H1 (cell line): ENCODE measurements at places on chromosomes 12 and 14.

GRCh38 chr14:70782361-70782760 is 27.0 kb downstream of the MAP3K9 start:
- DNase-seq = no peak

- DNase-seq = no peak
Measured at GRCh38 chr14:38044710-38045109, 163.0 kb upstream of the SSTR1 start.

GRCh38 chr14:68266998-68267397 is 447.4 kb downstream of the RAD51B start:
- DNase-seq = no peak

DNA sequence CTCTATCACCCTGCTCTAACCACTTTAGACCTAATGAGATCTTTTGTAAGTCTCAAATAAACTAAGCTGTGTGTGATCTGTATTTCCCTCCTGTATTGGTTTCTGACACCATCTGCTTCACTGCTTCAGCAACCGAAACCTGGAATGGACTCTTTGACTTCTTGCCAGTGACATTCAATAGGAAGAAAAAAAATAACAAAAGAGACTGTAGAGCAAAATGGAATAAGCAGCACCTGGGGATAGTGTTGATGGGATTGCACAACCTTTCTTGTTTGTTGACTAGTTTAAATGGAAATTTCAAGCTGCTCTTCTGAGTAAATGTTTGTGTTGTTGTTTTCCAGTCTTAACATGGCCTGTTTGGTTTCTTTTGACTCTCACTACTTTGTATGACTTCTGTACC is 888.6 kb upstream of the SEL1L start:
- DNase-seq = no peak

- DNase-seq = no peak
Measured at GRCh38 chr14:61451891-61452400, 130.6 kb downstream of the PRKCH start.

- DNase-seq = no peak
Measured at GRCh38 chr12:5713599-5714081, 231.4 kb downstream of the ANO2 start.

- no peak for DNase-seq
Measured at GRCh38 chr14:54182419-54183045, 214.3 kb upstream of the CDKN3 start.

GRCh38 chr12:65325183-65325582 is 46.7 kb downstream of the MSRB3 start:
- DNase-seq = no peak

DNA sequence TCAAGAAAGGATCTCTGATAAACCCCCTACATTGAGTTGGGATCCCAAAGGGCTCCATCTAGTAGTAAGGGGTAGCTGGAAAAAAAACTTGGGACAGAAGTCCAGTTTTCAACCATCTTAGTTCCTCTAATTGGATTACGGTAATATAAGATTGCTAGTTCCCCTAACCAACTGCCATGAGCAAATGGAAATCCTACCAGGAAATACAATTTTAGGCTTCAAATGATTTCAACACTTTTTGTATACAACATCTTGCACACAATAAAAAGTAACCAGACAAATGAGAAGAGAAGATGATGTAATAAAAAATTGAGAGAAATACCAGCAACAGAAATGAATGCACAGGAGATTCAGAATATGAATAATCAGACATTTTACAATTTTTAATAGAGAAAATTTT is 73.0 kb downstream of the TSHR start:
- no peak for DNase-seq

GRCh38 chr12:104463368-104463767 is 6.6 kb downstream of the CHST11 start:
- no peak for DNase-seq

- no peak for DNase-seq
Measured at GRCh38 chr12:26224657-26225056, 29.3 kb downstream of the SSPN start.

GRCh38 chr12:40793471-40793870 is 101.2 kb downstream of the CNTN1 start:
- no peak for DNase-seq

DNA sequence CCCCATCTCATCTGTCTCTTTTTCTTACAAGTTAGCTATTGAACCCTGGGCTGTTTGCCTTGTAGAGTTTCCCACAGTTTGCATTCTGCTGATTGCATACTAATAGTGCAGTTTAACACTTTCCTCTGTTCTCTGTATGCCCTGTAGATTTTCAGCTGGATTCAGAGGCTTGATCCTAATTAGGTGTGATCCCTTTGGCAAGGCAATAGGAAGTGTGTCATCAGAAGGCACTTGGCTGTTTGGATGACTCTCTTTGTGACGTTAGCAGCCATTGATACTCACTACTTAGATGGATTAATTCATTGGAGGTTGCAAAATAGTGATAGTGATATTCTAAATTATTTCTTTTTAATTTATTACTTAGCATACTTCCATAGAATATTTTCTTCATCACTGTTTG is 33.6 kb downstream of the FUT8 start:
- DNase-seq = no peak

DNA sequence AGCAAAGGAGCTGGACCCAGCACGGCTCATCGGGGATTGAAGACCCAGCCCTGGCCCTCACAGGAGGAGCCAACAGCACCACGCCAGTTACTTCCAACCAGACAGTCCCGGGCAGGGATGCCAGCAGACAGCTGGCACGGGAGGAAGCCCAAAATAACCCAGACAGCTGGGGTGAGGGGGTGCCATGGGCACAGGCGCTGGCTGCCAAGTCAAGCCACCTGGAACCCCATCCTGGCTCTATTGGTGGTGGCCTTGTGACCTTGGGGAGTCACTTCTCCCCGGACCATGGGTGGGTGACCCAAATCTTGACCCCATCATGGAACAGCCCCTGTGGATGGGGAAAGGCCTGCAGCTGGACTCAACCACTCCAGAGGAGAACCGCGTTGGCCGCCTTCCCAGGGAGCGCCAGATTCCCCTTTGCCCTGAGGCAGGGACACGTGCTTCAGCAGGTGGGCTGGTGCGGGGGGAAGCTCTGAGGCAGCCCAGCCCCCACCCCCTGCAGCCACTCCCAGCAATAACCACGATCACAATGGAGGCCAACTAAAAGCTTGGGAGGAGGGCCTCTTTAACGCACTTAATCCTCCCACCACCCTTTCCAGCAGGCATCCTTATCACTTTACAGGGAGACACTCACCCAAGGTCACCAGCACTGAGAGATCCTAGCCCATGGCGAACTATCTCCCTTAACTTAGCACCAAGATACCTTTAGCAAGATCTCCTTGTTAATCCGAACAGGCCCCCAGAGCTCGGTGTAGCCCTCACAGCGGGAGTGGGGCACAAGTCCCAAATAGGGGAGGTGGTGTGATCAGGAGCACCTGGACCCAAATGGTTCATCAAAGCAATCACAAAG is 4.7 kb upstream of the RHOF start:
- DNase-seq = no peak

DNA sequence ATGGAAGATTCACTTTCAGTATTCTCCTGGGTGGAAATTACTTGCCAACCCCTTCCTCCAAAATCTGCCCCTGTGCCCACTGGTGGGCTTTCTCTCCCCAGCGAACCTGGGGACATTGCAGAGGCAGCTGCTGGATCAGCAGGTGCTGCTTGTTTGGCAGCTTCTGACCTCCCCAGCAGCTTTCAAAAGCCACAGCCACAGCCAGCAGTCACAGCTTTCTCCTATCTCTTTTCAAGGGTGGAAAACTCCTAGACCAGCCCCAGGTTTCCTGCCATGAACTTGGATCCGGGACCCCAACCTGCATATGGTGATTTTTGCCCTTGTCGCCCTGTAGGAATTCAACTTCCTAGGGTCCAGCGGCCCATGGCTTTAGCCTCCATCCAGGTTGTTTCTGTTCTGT is 330.8 kb downstream of the ADAMTS20 start:
- DNase-seq = no peak

GRCh38 chr14:76926521-76927251 is 100.5 kb downstream of the LRRC74A start:
- no peak for DNase-seq

DNA sequence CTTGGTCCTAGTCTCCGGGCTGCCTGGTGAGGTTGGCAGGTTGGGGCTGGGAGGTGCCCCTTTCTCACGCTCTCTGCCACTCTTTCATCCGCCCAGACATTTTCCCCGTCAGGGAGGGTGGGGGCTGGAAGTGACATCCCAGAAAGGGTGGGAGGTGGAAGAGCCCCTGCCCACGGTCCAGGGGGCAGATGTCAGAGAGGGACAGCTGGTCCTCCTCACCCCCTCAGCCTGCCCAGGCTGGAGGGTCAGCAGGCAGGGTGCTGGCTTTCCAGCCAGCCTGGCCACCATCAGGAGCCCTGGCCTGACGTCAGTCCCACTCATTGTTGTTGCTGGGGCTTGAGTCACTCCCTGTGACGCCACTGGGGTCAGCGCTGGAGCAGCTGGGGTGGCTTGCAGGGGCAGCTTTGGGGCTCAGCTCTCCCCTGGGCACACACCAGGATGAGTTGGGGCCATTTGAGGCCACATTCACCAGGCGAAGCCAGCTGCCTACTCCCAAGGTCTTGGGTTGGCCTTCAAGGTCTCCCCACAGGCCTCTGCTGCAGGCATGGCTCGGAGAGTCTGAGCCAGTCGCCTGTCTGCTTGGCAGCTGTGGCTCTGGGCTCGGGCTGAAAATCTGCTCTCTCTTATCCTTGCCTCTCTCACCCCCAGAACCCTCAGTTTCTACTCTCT is 5.7 kb upstream of the ATG101 start:
- no peak for DNase-seq

- DNase-seq = no peak
Measured at GRCh38 chr12:121647-122046, 55.1 kb downstream of the IQSEC3 start.
